ENCODE measurements at places on chromosomes 1 and 21. TPM values are rescaled to one million over a fixed set of nuclear protein-coding genes. Genes with fewer than 3 reads are reported as not detected.
A peak's percentile ranks its signal among the peaks of the same experiment; 100 is the strongest.

Gene CD1B
- total RNA-seq: not detected

Gene CD52
- total RNA-seq: 1.7 TPM

DNA sequence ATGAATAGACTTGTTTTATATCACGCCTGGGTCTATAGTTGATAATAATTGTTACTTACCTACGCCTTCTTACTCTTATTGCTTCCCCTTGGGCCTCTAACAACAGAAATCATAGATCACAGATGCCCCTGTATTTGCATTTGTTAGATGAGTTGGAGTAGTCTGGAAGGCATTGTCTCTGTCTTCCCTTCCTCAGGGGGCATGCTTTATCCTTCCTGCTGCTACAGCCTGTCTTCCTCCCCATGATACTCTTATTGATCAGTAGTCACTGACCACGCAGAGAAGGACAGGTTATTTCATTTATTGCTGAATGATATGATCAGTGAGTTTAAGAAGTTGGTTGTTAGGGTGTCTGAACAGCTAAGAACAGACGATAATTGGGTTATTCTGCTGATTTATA lies 98.4 kb downstream of the DNM3 start:
- no peak for DNase-seq

GRCh38 chr1:87400813-87401212 lies 72.1 kb downstream of the LMO4 start:
- DNase-seq: no peak

Gene MNDA
- total RNA-seq: 2.6 TPM

DNA sequence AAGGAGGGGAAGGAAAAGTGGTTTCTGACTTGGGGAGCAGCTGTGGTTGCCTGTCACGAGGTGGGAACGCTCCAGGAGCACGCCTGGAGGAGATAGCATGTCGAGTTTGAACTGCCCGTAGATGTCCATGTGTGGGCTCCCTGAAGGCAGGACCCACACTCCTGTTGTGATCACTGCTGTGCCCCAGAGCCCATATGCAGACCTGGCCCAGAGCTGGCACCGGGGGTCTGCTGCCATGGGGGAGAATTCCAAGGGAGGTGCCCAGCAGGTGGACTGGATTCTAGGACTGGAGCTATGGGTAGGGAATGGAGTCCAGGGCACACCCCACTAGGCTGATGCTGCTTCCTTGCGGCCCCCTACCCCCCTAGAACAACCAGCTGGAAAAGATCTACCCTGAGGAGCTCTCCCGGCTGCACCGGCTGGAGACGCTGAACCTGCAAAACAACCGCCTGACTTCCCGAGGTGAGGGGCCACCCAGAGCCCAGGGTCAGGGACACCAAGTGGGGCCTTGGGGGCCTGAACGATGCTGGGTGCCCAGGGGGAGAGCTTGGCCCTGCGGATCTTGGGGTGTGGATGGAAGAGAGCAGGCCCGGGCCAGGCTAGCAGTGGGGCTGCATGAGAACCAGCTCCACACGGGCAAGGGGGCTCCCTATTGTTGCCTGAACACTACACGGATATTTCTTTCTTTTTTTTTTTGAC lies 9.3 kb downstream of the PODN start:
- no peak for DNase-seq

GRCh38 chr1:183915625-183916510 lies 110.9 kb downstream of the RGL1 start:
- peak; percentile 71 for DNase-seq

Gene ADAM30
- not detected for total RNA-seq

Gene CDCA8
- 1.7 TPM for total RNA-seq

GRCh38 chr1:179754041-179754624 lies 11.0 kb downstream of the FAM163A start:
- no peak for DNase-seq

DNA sequence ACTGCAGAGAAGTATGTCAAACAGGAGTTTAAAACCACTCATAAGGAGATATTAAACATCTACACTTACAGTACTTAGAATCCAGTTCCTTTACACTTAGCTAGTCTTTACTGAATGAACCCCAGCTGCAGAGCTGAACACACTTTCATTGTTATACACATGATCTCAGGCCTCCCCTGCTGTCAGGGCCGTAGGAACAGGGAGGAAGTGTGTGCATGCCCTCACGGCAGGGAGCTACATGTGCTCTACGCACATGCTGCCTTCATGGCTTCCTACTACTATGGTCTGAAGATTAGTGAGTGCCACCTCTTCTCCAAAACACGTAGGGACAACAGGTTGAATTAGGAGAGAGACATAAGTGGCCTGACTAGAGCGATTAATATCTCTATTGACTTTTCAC lies 191.5 kb downstream of the SIPA1L2 start:
- DNase-seq: no peak

DNA sequence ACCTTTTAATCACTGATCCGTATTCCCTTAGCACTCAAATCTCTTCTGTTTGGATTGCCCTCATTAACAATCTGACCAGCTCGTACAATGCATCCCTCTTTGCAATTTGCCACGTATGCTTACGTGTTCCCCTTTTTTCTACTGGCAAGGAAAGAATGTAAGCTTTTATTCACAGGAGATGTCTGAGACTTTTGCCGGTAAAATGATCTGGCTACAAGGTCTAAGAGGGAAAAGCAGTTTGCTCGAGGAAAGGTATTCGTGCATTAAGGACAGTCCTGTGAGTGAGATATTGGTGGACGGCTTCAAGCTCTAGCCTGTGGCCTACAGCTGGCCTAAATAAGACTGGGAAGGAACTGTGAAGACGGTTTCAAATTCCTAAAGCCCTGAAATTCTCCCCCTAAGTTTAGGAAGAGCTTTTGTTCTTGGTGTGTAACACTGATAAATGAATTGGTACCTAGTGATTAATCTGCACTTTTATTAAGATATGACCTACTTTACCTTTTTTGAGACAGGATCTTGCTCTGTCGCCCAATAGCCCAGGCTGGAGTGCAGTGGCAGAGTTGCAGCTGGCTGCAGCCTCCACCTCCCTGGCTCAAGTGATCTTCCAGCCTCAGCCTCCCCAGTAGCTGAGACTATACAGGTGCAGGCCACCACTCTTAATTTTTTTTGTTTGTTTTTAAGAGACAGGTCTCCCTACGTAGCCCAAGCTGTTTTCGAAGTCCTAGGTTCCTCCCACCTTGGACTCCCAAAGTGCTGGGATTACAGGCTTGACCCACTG lies 895 bp upstream of the UBR4 start:
- no peak for DNase-seq

GRCh38 chr1:17735793-17736192 lies 19.3 kb upstream of the ACTL8 start:
- no peak for DNase-seq

Gene LYST
- 43.9 TPM for total RNA-seq

Data from dorsolateral prefrontal cortex (tissue), 122 donors.